Thymus (tissue), 14 donors: ENCODE measurements at places on chromosomes 5 and 9. TPM values are rescaled to one million over a fixed set of nuclear protein-coding genes. Genes with fewer than 3 reads are reported as not detected.

DNA sequence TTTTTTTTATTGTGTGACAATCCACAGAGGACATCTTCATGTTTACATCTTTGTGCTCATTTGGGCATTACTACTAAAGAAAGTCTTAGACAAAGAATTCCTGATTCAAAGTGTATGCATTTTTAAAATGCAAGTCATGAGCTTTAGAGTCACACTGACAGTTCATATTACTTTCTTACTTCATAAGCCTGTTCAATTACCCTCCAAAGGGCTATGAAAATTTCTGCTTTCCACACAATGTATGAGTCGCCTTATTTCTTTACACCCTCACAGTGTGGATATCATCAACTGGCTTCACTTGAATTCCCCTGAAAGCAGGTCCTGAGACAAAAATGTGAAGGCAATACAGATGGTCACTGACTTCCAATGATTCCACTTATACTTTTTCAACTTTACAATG lies 280.4 kb upstream of the PTGER4 start:
- peaks cover 14% of the 10 kb centered on the region for H3K4me1 ChIP-seq
- H3K4me3 ChIP-seq = no peak overlapping the region
- no peak overlapping the region for H3K27ac ChIP-seq

GRCh38 chr5:64599226-64599625 lies 91.1 kb upstream of the SHISAL2B start:
- no peaks in the 10 kb centered on the region for H3K4me1 ChIP-seq
- no peak overlapping the region for H3K27ac ChIP-seq
- DNase-seq = no peak
- H3K4me3 ChIP-seq = no peak overlapping the region

DNA sequence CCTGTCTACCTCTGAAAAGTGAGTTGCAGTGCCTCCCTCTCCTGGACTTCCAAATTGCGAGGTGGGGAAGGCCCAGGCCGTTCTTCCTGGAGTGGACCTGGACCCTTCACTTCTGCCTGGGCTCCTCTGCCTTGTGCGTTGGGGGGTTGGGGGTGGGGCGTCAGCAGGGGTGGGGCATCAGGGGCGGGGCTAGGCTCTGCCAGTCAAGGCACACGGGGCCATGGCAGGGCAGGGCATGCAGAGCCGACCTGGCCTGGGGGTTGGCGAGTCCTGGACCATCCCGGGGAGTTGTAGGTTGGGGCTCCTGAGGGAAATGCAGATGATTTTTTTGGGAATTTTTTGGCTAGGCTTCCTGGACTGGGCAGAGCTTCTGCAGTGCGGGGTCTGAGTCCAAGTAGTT lies 87.1 kb downstream of the EHMT1 start:
- no peaks in the 10 kb centered on the region for H3K27me3 ChIP-seq
- DNase-seq = no peak
- no peak overlapping the region for H3K27ac ChIP-seq
- H3K4me3 ChIP-seq = no peak overlapping the region
- peaks cover 11% of the 10 kb centered on the region for H3K36me3 ChIP-seq
- peaks cover 7% of the 10 kb centered on the region for H3K4me1 ChIP-seq

- H3K4me3 ChIP-seq = no peak overlapping the region
- no peak overlapping the region for H3K27ac ChIP-seq
- H3K27me3 ChIP-seq = no peaks in the 10 kb centered on the region
These were observed 817.1 kb downstream of the TLR4 start for GRCh38 chr9:118521261-118521660.

DNA sequence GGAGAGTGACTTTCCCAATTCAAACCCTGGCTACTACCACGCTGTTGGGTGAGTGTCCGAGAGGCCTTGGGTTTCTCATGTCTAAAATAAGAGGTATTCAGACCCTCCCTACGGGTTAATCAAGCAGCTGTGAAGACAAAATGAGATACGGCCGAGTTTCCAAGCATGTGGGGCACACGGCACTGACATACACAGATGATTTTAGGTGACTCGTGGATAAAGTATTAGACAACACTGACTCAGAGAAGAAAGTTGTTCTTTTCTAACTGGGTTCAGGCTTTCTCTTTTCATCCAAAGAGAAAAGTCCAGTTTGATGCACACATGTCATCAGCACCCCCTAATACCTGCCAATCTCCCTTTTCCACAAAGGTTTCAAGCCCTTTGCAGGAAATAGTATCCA lies 15.6 kb downstream of the FOXI1 start:
- no peak overlapping the region for H3K4me3 ChIP-seq
- no peaks in the 10 kb centered on the region for H3K36me3 ChIP-seq
- no peak for DNase-seq
- H3K4me1 ChIP-seq = no peaks in the 10 kb centered on the region
- H3K27me3 ChIP-seq = peaks cover 3% of the 10 kb centered on the region

DNA sequence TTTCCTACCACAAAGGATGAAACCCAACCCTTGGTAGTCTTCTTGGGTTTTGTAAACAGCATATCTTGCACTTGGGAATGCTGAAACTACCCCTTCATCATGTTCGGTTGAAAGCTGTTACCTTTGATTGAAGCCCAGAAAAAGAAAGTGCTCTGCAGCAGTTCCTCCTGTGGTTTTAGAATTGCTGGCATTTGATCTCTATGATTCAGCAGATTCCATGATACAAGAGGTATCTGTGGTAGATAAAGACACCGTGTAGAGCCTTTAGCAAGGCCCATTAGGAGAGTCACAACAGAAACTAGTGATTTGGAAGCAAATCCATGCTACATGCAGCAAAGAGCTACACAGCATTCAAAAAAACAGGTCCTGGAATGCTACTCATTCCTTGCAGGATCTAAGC lies 557.0 kb downstream of the TLE1 start:
- no peaks in the 10 kb centered on the region for H3K36me3 ChIP-seq
- H3K4me3 ChIP-seq = no peak overlapping the region
- no peak overlapping the region for H3K27ac ChIP-seq
- no peaks in the 10 kb centered on the region for H3K27me3 ChIP-seq
- H3K4me1 ChIP-seq = peaks cover 3% of the 10 kb centered on the region

DNA sequence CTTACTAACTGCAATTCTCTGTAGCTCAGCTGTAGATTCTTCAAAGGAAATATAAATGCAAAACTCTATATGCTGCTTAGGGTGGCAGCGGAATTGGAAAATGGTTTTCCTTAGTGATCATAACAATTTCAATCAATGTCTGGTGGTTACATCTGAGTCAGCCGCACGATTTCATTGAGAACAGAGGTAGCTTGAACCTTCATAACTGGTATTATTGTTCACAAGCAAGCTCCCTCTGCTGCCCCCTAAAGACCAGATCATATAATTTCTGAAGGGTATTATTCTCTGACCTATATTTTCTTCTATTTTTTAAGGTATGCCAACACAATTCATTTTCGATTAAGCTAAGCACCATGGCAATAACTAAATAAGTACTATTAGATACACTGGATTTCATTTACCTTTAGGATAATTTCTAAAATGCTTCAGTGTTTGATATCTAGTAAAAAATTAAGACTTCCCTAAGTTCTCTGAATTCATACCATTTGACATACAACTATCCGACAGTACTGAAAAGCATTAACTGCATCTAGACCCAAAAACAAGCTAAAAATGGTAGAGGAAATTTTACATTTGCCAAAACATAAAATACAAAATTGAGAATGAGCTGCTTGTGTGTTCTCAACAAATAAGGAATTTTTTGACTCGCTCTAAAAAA lies 181.1 kb upstream of the SPEF2 start:
- H3K36me3 ChIP-seq = no peaks in the 10 kb centered on the region
- no peaks in the 10 kb centered on the region for H3K27me3 ChIP-seq
- peak; percentile 17 for DNase-seq
- no peak overlapping the region for H3K27ac ChIP-seq
- H3K4me3 ChIP-seq = no peak overlapping the region

DNA sequence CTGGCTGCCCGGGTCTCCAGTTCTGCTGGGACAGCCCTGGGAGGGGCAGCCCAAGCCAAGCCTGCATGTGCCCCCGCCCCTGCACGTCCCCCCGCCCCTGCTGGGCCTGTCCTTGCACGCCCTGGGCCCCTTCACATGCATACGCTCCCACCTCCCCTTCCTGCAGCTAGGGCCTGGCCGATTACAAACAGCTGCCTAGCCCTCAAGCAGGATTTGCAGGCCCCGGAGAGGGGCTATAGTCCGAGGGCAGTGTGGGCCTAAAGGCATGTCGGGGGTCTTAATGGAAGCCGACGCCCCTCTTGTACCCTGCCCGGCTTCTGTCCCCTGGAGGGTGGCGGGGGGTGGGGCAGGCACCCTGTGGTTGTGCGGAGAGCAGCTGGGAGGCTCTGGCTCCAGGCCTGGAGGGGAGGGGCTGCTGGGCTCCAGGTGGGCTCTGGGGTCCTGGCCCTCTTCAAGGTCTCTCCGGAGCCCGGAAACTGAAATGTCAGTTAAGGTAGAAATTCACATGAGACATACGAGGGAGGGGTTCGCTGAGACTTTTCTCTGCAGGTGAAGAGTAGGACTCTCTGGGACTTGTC lies 16.9 kb downstream of the COL5A1 start:
- H3K36me3 ChIP-seq = no peaks in the 10 kb centered on the region
- H3K4me3 ChIP-seq = no peak overlapping the region
- no peaks in the 10 kb centered on the region for H3K4me1 ChIP-seq
- DNase-seq = no peak

- H3K4me1 ChIP-seq = no peaks in the 10 kb centered on the region
- no peaks in the 10 kb centered on the region for H3K36me3 ChIP-seq
- no peak overlapping the region for H3K4me3 ChIP-seq
- H3K27me3 ChIP-seq = no peaks in the 10 kb centered on the region
- H3K27ac ChIP-seq = no peak overlapping the region
These were observed 299.3 kb upstream of the IRX4 start for GRCh38 chr5:2182020-2182419.

GRCh38 chr9:90097237-90097636 lies 492.4 kb downstream of the GADD45G start:
- no peak for DNase-seq
- peaks cover 14% of the 10 kb centered on the region for H3K27me3 ChIP-seq
- no peak overlapping the region for H3K27ac ChIP-seq
- no peak overlapping the region for H3K4me3 ChIP-seq

GRCh38 chr9:106707738-106708474 lies 155.1 kb upstream of the ZNF462 start:
- no peaks in the 10 kb centered on the region for H3K27me3 ChIP-seq
- no peaks in the 10 kb centered on the region for H3K4me1 ChIP-seq
- DNase-seq = no peak
- no peak overlapping the region for H3K27ac ChIP-seq

GRCh38 chr5:168020542-168021294 lies 270.7 kb upstream of the WWC1 start:
- no peaks in the 10 kb centered on the region for H3K36me3 ChIP-seq
- DNase-seq = no peak
- H3K27ac ChIP-seq = no peak overlapping the region
- no peak overlapping the region for H3K4me3 ChIP-seq
- no peaks in the 10 kb centered on the region for H3K4me1 ChIP-seq
- no peaks in the 10 kb centered on the region for H3K27me3 ChIP-seq

DNA sequence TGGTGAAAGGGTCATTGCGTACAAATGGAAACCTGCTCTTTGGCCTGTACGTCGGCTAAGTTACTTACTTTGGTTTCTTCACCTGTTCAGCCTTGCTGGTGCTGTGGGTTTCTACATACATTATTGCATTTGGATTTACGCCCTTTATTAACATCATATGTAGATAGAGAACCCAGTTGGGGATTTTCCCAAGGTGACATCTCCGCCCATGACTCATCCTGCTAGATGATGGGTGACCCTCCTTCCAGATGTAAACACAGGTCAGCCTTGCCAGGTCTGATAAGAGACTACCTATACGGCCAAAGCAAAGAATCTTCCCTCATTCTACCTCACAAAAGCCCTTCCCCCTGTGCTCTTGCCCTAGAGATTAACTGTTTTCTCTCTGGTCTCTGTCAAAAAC lies 360.9 kb downstream of the KDM4C start:
- H3K27me3 ChIP-seq = no peaks in the 10 kb centered on the region
- H3K36me3 ChIP-seq = peaks cover 3% of the 10 kb centered on the region
- H3K4me3 ChIP-seq = no peak overlapping the region
- H3K4me1 ChIP-seq = no peaks in the 10 kb centered on the region

- H3K36me3 ChIP-seq = no peaks in the 10 kb centered on the region
- DNase-seq = no peak
- no peaks in the 10 kb centered on the region for H3K27me3 ChIP-seq
- H3K4me3 ChIP-seq = no peak overlapping the region
- no peaks in the 10 kb centered on the region for H3K4me1 ChIP-seq
These were observed 339.5 kb upstream of the ISL1 start for GRCh38 chr5:51043745-51044144.

- peaks cover 25% of the 10 kb centered on the region for H3K36me3 ChIP-seq
- H3K4me1 ChIP-seq = peaks cover 3% of the 10 kb centered on the region
- no peak for DNase-seq
- no peak overlapping the region for H3K4me3 ChIP-seq
These were observed 53.0 kb downstream of the DCP2 start for GRCh38 chr5:113029614-113030013.

GRCh38 chr9:89780959-89781358 lies 176.1 kb downstream of the GADD45G start:
- H3K4me1 ChIP-seq = no peaks in the 10 kb centered on the region
- peaks cover 2% of the 10 kb centered on the region for H3K27me3 ChIP-seq
- no peak overlapping the region for H3K4me3 ChIP-seq
- no peak overlapping the region for H3K27ac ChIP-seq
- H3K36me3 ChIP-seq = no peaks in the 10 kb centered on the region

- no peaks in the 10 kb centered on the region for H3K4me1 ChIP-seq
- no peak for DNase-seq
- H3K27ac ChIP-seq = no peak overlapping the region
These were observed 17.3 kb downstream of the CENPH start for GRCh38 chr5:69206528-69207190.

- peaks cover 2% of the 10 kb centered on the region for H3K4me1 ChIP-seq
- DNase-seq = no peak
- peaks cover 5% of the 10 kb centered on the region for H3K27me3 ChIP-seq
- no peak overlapping the region for H3K4me3 ChIP-seq
These were observed 2.1 kb downstream of the MSANTD3 start for GRCh38 chr9:100428871-100429654.

- H3K27ac ChIP-seq = no peak overlapping the region
- peaks cover 42% of the 10 kb centered on the region for H3K4me1 ChIP-seq
- H3K4me3 ChIP-seq = no peak overlapping the region
- H3K36me3 ChIP-seq = peaks cover 2% of the 10 kb centered on the region
- H3K27me3 ChIP-seq = peaks cover 8% of the 10 kb centered on the region
These were observed 2.9 kb downstream of the DNAJB5 start for GRCh38 chr9:34992376-34992951.

GRCh38 chr5:128193665-128194390 lies 110.3 kb downstream of the SLC12A2 start:
- H3K4me3 ChIP-seq = no peak overlapping the region
- H3K27ac ChIP-seq = no peak overlapping the region
- no peaks in the 10 kb centered on the region for H3K36me3 ChIP-seq
- H3K27me3 ChIP-seq = no peaks in the 10 kb centered on the region
- H3K4me1 ChIP-seq = peaks cover 5% of the 10 kb centered on the region

- peak; percentile 53 for DNase-seq
- no peaks in the 10 kb centered on the region for H3K27me3 ChIP-seq
- no peak overlapping the region for H3K27ac ChIP-seq
- no peak overlapping the region for H3K4me3 ChIP-seq
These were observed 24.1 kb upstream of the PCSK5 start for GRCh38 chr9:75866273-75866871.

The PHF24 gene
- 0.28 TPM for total RNA-seq

The RARS1 gene
- 67.4 TPM for total RNA-seq

The ZNF608 gene
- 9.3 TPM for total RNA-seq

The DIRAS2 gene
- total RNA-seq = 0.42 TPM

The QRFP gene
- total RNA-seq = 0.05 TPM

The SLCO6A1 gene
- 0.14 TPM for total RNA-seq

The NPR3 gene
- total RNA-seq = 4.9 TPM

The PKD2L2 gene
- not detected for total RNA-seq

The SLC6A3 gene
- 0.33 TPM for total RNA-seq

The ALG2 gene
- 23.2 TPM for total RNA-seq

The ARL14EPL gene
- not detected for total RNA-seq

The JADE2 gene
- 11.8 TPM for total RNA-seq

The BARHL1 gene
- total RNA-seq = not detected

The ZDHHC11 gene
- 1.1 TPM for total RNA-seq

The ENTPD2 gene
- total RNA-seq = 0.09 TPM

The CAMK2A gene
- total RNA-seq = 0.09 TPM

The OR13F1 gene
- total RNA-seq = not detected
